ENCODE measurements at places on chromosomes 1 and 21. TPM values are rescaled to one million over a fixed set of nuclear protein-coding genes. Genes with fewer than 3 reads are reported as not detected.

The CR1L gene
- total RNA-seq, result 0.41 TPM

The TRIM17 gene
- 0.63 TPM for total RNA-seq

DNA sequence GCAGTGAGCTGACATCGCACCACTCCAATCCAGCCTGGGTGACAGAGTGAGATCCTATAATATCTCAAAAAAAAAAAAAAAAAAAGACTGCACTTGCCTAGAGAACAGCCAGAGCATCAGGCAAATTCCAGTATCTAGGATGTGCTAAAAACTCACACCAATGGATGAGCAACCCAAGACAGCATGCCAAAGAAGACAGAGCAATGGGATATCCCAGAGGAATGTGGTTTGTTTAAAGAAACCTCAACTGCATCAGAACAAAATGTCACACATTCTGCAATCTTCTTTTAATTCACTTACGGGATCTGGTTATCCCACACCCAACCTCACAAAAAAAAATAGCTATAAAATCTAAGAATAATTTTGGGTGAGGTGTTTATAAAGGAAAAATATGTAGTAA, 7.3 kb downstream of the KCNH1 start:
- no peak for DNase-seq

- DNase-seq, result no peak
These were observed 86.0 kb downstream of the SYT2 start for GRCh38 chr1:202624088-202624780.

DNA sequence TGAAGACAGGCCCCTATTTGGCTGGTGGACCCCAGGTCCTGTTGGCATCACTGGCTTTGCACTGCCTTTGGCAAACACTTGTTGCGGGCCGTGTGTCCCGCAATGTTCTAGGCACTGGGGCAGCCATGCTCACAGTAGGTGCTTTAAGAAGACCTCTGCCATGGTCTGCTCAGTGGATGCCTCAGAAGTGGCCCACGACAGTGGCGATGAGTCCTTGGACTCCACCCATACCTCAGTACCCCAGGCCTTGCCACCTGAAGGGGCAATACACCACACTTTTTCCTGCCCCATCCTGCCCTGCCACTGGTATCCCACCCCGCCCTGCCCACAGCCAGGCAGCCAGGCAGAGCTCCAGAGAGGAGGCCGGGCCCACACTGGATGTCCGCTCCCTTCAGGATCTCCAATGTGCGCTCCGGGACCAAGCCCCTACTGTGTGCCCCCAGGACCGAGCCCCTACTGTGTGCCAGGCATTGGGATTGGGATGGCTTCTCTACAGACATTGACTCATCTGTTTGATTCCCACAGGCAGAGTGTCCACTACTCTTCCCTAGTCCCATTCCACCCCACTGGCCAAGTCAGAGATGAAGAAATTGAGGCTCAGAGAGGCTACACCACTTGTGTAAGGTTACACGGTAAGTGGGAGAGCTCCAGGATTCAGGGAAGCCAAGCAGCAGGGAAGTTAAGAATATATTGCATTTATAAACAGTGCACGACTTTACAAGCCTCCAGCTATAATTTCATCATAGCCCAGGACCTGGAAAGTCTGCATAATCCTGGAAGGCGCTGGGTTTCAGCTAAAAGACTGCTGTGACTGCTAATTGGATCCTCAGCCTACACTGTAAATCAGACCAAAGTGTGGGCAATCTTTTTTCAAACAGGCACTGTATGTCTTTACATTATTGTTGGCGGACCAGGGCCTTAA, 101.6 kb downstream of the DMRTB1 start:
- DNase-seq, result no peak

- DNase-seq, result no peak
These were observed 97.2 kb downstream of the WDR4 start for GRCh38 chr21:42781971-42782722.

DNA sequence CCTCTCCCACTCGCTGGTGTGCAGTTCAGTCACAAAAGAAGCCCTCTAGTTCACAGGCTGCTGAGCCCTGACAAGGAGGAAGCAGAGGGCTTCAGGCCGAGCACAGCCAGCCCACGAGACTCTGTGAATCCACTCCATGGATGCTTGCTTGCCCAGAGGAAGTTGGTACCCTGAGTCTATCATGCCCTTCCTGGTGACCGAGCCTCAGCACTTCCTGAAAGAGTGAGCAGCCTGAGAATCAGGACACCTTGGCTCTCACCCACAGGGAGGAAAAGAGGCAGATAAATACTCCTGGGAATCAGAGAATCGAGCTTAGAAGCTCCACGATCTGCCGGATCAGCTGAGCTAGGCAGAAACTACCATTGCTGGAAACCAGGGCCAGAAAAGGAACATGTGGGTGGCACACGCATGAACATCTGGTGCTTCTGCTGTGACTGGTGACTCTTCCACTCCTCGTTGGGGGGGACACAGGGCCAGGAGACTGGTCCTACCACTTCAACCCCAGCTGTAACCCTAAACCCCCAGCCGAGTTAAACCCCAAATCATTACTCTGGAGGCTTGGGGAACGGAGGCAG, 376.3 kb upstream of the CAMK1G start:
- DNase-seq, result no peak

DNA sequence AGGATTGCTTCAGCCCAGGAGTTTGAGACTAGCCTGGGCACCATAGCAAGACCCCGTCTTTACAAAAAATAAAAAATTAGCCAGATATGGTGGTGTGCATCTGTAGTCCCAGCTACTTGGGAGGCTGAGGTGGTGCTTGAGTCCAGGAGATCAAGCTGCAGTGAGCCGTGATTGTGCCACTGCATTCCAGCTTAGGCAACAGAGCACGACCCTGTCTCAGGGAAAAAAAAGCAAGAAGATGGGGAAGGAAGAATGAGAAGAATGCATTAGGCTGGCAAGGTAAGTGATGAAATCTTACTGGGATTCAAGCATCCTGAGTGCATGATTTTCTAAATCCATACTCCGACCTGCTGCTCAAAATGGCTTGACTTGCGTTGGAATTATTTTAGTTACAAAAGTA, 6.8 kb downstream of the PCP4L1 start:
- no peak for DNase-seq

The RAB13 gene
- total RNA-seq, result 61.9 TPM

DNA sequence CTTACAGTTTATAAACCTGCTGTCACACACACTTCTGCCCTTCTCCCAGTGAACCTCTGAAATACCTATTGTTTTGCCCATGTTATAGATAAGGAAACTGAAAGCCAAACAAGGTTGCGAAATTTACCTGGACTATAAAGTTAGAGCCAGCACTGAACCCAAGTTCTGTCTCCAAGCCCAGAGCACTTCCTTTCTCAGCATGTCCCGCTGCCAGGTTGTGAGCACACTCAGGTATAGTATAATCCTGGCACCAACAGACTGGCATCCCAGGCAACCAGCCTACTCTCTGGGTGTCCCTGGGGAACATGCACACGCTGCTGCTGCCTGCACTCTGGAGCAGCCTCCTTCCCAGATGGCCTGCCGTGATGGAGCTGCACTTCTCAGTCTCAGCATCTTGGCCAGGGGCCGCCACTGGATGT, 45.1 kb downstream of the PGBD5 start:
- no peak for DNase-seq

DNA sequence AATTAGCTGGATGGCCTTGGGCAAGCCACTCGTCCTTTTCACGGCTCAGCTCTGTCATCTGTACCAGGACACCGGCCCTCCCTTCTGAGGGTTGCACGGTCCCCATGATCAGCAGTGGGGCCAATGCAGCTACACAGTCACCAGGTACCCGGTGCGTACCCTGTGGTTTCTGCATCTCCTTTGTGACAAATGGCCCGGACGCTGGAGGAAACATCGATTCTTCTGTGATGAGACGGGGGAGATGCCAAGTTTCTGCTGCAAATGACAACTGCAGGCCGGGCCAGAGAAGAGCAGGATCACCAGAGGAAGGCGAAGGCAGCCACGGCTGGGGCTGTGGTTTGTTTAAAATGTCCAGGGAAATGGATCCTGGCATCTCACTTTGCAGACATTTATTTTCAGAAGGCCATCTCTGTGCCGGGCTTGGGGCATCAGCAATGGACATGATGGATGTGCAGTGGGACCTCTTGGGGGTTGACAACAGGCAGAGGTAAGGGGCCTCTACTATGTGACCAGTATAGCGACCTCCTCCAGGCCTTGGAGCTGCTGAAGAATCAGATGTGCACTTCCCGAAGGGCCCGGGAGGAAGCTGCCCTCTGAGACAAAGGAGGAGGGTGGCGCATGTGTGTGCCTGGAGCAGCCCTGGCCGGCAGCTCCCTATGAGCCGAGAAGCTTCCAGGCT, 221.9 kb upstream of the C1orf174 start:
- DNase-seq, result no peak

GRCh38 chr1:178498896-178499675, 2.3 kb upstream of the CLEC20A start:
- no peak for DNase-seq

GRCh38 chr1:119631433-119632102, 16.5 kb downstream of the ZNF697 start:
- peak; percentile 96 for DNase-seq

The OPTC gene
- not detected for total RNA-seq

The MARK1 gene
- total RNA-seq, result 17.6 TPM

DNA sequence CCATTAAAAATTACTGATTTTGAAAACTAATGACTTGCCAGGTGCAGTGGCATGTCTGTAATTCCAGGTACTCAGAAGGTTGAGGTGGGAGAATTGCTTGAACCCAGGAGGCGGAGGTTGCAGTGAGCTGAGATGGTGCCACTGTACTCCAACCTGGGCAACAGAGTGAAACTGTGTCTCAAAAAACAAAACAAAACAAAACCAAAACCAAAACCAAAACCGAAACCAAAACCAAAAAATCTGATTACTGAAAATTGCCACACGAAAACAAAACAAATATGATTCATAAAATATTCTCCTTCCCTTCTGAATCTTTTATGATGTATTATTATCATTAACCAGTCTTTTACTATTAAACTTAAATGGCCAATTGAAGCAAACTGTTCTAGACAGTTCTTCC, 74.1 kb downstream of the SERINC2 start:
- no peak for DNase-seq

GRCh38 chr1:60078182-60078581, 4.6 kb upstream of the C1orf87 start:
- no peak for DNase-seq

DNA sequence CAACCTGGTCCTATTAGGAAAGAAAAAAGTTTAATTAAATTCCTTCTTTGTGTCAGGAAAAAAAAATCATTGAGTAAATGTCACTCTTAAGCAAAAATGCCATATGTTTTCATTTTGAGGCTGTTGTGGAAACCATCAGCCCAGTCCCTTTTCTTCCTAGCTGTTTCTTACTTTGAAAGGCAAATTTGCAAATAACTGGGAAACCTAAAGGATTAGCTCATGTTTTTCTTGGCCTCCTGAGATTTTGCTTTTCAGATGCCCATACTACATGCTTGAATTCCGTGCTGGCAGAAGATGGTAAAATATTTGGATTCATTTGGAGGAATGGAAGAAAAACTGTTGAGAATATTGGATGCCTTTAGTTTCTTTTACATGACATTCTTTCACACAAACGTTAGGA, 182.1 kb upstream of the ADAMTS5 start:
- DNase-seq, result no peak

- DNase-seq, result no peak
These were observed 133.3 kb upstream of the IPO9 start for GRCh38 chr1:201695607-201696006.

The EXO5 gene
- 5.9 TPM for total RNA-seq

The PDZK1IP1 gene
- not detected for total RNA-seq

GRCh38 chr1:184556665-184557064, 169.8 kb downstream of the C1orf21 start:
- DNase-seq, result no peak

DNA sequence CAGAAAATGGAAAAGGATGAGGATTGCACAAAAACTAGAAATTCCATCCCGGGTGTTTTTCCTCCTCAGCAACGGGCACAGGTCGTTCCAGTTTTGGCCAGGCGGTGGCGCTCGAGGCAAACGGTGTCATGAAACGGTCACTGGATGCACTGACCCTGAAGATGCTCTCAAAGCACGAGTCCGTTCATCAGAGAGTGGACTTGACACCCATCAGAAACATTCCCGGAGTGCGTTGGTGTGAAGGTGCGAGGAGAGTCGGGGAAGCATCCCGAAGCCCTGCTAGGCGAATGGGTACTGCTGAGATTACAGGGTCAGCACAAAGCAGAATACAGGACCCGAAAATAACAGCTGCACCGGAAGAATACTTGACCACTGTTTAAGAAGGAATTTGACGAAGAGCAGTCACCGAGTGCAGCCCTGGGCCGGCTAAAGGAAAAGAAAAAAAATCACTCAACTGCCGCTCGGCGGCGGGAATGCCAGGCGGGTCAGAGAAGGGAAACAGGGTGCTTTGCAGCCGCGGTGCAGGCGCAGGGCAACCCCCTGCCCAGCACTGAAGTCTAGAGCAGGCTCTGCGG, 71.7 kb upstream of the ETS2 start:
- DNase-seq, result peak; percentile 87

DNA sequence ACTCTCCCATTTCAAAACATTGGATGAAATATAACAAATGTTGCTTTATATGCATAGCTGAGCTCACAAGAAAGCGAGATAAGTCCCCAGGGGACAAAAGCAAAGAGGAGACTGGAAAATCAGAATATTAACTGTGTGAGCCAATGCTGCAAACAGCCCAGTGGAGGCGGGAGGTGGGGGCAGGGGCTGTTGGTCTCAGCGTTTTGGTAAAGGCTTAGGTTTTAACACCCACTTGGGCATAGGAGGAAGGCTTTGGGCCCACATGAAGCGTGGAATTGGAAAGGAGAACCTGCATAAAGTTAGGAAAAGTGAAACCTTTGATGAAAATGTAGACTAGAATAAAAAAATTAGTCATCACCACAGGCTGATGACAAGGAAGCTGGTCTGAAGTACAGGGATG, 30.2 kb upstream of the SMIM12 start:
- DNase-seq, result no peak

GRCh38 chr21:43362915-43363314, 64.0 kb downstream of the SIK1 start:
- DNase-seq, result no peak

GRCh38 chr1:6026095-6026809, 19.4 kb upstream of the KCNAB2 start:
- DNase-seq, result peak; percentile 84

The RGS4 gene
- total RNA-seq, result 4.2 TPM

The KAZN gene
- 6.5 TPM for total RNA-seq

The TMCC2 gene
- 2.1 TPM for total RNA-seq

- DNase-seq, result no peak
These were observed 7.1 kb downstream of the NBL1 start for GRCh38 chr1:19651141-19651737.

The USP16 gene
- total RNA-seq, result 32.2 TPM

DNA sequence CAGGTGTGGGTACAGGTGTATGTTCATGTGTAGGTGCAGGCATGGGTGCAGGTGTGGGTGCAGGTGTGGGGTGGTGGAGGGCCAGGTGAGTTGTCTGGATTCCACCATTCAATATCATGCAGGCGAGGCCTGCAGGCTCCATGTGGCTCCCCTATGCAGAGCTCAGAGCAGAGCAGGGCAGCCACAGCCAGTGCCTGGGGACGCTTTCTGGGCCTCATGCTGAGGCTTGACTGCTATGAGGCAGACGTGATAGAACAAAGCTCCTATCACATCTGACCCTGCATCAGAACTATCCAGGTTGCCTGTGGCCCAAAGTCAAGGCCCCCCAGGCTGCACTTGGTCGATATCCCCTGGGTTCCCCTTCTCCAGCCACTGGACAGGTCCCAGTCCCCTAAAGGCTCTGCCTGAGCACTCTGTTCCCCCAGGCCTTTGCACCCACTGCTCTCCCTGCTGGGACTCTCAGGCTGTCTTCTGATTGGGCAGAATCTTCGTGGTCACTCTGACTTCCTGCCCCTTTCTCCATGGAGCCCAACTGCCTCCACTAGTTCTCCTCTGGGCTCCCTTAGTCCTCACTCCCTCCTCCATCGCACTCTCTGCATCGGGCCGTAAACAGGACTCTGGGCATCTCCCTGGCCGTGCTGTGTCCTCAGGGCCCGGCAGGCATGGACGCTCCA, 78.6 kb upstream of the ACTL8 start:
- no peak for DNase-seq
